Glutamatergic neuron (in vitro differentiated cells): ENCODE measurements at places on chromosomes 16 and 17. TPM values are rescaled to one million over a fixed set of nuclear protein-coding genes. Genes with fewer than 3 reads are reported as not detected.
A peak's percentile ranks its signal among the peaks of the same experiment; 100 is the strongest.

DNA sequence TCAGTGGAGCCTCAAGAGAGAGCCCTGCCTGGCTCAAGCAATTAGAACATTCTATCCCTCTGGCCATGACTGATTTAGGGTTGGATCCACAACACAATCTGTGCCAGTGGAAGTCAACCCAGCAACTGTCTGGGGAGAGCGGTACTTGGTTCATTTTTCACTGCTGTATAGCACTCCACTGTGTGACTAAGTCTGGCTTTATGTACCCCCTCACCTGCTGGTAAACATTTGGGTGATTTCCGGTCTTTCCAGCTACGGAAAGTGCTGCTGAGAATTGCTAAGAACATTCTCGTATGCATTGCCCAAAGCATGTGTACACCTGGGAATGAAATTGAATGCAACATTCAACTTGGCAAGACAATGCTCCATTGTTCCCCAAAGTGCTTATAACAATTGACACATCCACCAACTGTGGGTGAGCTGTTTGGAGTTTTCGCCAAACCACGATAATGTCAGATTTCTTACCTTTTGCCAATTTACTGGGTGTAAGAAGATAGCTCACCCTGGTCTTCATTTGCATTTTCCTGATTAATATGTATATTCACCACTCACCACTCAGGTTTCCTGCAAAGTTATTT is 63.5 kb upstream of the MED9 start:
- DNase-seq, result no peak

C1QTNF8 gene
- total RNA-seq, result not detected

C16orf89 gene
- not detected for total RNA-seq

CRHR1 gene
- total RNA-seq, result 0.71 TPM

DNA sequence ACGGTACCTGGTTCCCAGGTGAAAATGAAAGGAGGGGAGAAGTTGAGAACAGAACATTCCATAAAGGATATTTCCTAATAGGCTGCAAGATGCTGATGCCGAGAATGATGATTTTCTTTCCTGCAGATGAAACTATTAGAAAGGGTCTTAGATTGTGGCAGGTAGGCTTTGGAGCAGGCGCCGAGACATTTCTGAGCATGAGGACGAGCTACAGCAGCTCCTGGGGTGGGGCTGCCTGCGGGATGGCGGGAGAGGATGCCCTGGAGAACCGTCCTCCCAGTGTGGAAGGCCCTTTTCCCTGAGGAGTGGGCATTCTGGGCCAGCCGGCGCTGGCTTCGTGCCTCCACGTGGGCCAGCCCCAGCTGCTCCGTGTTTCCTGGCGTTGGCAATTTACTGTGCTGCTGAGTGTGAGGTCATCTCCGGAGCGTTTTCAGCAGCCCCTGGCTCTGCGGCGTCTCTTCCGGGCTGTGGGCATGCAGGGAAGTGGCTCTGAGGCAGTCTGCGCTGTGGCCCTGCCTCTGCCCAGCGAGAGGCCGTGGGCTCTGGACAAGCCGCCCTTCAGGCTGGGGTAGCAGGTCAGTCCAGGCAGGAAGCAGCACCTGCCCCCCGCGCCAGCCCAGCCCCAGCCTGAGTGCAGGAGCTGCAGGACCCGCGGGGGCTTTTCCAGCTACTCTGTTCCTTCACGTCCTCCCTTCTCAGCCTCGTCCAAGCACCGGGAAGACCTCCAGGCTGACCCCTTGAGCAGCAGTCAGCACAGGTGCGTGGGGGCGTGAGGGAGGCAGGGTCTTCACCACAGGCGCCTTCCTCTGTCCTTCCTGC is 12.2 kb downstream of the ENGASE start:
- DNase-seq, result no peak

DNA sequence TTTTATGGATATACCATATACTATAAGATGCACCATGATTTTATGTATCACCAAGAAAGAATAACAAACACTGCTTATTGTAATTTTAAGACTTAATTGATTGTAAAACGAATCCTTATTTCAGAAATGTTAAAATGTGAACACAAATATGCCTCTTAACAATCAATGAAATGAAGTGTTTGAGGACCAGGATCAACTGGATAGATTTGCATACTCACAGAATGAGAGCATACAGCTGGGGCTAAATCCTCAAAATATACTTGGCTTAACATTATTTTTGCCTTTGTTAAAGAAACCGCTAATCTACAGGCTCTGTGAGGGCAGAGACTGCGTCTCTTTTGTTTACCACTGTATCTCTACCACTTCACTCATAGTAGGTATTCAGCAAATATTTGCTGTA is 93.6 kb downstream of the SPACA3 start:
- no peak for DNase-seq

DNA sequence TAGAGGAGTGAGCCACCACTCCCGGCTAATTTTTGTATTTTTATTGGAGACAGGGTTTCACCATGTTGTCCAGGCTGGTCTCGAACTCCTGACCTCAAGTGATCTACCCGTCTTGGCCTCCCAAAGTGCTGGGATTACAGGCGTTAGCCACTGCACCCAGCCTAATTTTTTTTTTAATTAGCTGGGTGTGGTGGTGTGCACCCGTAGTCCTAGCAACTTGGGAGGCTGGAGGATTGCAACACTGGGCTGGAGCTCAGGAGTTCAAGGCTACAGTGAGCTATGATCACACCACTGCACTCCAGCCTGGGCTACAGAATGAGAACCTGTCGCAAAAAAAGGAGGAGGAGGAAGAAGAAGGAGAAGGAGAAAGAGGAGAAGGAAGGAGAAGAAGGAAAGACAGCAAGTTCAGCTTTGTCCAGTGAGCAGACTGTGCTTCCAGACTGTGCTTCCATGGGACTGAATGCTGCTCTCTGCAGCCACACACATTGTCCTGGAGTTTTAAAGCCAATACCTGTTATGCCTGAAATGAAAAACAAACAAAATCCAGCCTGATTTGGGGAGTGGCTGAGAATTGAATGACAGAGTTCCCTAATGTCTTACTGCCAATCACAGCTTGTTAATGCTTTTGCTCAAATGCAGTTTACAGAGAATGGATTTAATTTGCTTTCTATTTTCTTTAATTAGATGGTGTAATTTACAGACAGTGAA is 2.8 kb upstream of the TNFRSF13B start:
- DNase-seq, result no peak

DNA sequence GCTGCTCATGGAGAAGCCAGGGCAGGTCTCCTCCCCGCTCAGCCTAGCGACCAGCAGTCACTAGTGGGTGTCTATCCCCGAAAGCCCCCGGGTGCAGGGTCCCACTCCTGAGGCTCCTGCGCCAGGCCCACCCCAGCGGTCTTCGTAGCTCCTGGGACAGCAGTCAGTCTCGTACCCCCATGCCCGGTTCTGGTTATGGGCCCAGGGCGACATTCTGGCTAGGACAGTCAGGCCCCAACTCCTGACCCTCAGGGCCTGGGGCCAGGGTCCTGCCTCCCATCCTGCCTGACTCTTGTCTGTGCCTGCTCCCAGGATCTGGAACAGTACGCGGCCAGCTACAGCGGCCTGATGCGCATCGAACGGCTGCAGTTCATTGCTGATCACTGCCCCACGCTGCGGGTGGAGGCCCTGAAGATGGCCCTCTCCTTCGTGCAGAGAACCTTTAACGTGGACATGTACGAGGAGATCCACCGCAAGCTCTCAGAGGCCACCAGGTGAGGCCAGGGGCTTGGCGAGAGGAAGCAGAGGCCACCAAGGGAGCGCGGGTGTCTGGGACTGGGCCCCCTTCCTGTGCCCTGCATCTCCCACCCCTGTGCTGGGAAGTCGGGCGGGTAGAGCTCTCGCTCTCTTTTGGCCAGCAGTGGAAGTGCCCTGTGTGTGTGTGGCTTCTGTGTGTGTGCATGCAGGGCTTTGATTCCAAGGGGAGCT is 2.0 kb downstream of the GPS1 start:
- DNase-seq, result no peak

TP53TG3F gene
- total RNA-seq, result not detected

GRCh38 chr16:5064915-5065314 is 841 bp downstream of the C16orf89 start:
- DNase-seq, result no peak

DNA sequence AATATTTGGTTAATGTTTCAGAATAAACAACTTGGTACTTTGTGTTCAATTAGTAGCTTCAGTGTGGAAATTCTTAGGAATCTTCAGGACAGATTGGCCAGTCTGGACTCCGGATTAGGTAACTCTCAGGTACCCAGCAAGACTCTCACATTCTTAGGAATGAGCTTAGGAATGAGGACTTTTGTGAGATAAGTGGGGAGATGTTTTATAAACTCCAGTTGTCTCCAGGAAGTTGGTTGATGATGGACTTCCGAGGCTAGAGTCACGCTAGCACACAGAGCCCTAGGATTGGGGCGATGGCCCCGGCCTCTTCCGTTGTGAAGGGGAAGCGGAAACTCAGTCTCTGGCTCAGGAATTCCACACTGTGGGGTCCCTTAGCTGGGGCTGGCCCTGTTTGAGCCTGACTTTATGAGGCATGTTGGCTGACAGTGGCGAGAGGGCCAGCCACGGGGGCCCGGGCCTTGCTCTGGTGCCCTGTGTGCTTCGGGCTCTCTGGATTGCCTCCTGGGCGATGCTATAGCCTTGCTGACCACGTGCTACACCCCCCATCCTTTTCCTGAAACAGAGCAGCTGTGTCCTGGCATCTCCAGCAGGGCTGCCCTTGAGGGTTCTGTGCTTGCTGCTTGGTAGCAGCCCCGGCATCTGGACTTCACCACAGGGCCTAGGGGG is 32.4 kb downstream of the RAB11FIP3 start:
- DNase-seq, result peak; percentile 45

DNA sequence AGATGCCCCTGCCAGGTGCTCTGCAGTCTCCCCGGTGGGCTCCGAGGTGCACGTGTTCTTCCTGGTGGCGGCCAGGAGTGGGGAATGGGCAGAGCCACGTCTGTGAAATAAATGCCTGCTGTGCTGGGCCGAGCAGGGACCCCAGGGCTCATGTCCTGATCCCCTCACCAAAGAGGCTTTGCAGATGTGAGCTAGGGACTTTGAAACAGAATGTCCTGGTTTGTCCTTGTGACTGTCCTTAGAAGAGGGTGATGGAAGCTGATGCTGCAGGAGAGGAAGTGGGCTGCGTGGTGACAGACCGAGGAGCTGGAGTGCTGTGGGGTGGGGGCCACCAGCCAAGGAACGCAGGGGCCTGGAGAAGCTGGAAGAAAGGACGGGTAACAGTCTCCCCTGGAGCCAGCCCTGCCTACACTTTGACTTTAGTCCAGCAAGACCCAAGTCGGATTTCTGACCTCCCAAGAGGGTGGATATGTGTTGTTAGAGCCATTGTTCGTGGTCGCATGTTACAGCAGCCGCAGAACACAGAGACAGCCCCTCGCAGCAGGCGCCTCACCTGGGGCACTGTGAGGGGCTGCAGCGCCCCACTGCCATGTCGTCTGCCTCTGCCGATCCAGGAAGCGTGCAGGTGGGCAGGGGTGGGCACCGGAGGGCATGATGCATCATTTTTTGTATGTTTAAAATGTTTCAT is 217.9 kb upstream of the CIBAR2 start:
- DNase-seq, result no peak

DNA sequence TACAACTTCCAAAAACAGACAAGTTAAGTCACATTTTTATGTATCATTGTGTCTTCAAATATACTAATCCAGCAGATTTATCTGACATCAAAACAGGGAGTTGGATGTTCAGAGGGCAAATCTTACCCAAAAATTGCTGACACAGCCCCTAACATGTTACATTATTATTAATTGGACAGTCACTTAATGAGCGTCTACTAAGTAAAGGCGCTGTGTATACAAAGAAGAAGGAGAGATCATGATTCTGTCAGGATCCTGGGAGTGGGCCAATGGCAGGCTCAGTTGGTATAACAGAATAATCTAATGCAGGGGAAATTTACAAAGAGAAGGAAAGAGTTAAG is 18.4 kb upstream of the CD300E start:
- no peak for DNase-seq

CYGB gene
- 20.4 TPM for total RNA-seq

SULT1A2 gene
- total RNA-seq, result not detected

TBC1D3E gene
- total RNA-seq, result not detected

DNA sequence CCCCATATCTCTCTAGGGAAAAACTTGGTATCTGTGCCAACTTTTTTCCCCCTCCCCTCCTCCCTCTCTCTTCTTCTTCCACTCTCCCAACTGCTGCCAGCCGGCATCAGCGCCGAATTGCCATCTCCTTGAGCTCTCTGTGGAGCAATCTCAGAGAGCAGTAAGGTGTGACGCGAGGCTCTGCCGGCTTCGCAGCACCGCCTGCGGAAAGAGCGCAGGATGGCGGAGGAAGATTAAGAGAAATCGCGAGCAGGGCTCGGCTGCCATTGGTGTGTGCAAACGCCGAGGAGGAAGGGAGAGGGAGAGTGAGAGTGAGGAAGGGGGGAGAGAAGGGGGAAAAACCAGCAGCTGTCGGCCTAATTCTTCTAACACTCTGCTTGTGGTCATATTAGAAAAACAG is 44.2 kb downstream of the NEUROD2 start:
- peak; percentile 23 for DNase-seq

DNA sequence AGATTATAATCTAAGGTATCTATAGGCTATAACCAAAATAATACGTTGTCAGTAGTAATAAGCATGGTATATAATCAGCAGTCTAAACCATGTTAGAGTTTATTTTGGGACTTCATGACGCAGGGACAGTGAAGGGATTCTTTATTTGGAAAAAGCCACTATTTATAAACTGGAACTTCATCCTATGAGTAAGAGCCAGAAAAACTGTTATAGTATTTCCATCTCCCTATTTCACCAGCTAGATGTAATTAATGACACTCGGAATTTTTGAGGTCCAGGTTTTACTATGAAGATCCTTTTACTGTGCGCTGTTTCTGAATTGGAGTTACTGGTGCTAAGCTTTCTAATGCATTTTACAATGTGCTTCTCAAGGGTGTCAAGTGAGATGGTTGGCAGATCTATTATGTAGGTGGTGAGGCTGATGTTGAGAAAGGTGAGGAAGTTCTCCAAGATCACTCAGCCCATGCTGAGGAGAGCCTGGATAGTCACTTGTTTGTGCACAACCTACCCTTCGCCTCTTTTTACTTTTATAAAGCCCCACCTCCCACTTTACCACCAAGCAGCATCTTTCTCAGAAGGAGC is 149.3 kb downstream of the MSI2 start:
- no peak for DNase-seq

KRTAP4-1 gene
- not detected for total RNA-seq
